ENCODE measurements at places on chromosomes 7 and 10.
A peak's percentile ranks its signal among the peaks of the same experiment; 100 is the strongest.

DNA sequence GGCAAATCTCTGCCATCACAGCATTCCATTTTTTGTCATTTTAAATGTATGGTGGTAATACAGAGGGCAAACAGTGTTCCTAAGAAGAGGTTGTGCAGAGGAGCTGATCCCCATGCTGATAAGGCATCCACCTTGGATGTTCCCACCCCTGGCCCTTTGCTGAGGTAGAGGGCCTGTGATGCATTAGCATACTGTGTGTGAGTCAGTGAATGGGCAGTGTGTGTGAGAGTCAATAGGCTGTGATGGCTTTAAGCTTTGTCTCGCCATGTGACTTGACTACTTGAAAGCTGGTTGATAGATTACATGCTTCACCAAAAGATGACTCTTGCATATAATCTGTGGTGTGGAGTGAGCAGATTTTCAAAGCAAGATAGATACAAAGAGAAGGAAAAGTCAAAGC, 81.3 kb downstream of the INSYN2A start:
- H3K4me3 ChIP-seq: no peak overlapping the region
- no peak overlapping the region for H3K27ac ChIP-seq
- H3K27me3 ChIP-seq: no peaks in the 10 kb centered on the region
- H3K36me3 ChIP-seq: no peaks in the 10 kb centered on the region
- DNase-seq: no peak

GRCh38 chr10:129131457-129132132, 335.4 kb upstream of the MGMT start:
- DNase-seq: no peak
- no peaks in the 10 kb centered on the region for H3K27me3 ChIP-seq
- H3K4me1 ChIP-seq: no peaks in the 10 kb centered on the region
- no peak overlapping the region for H3K4me3 ChIP-seq
- H3K36me3 ChIP-seq: no peaks in the 10 kb centered on the region

DNA sequence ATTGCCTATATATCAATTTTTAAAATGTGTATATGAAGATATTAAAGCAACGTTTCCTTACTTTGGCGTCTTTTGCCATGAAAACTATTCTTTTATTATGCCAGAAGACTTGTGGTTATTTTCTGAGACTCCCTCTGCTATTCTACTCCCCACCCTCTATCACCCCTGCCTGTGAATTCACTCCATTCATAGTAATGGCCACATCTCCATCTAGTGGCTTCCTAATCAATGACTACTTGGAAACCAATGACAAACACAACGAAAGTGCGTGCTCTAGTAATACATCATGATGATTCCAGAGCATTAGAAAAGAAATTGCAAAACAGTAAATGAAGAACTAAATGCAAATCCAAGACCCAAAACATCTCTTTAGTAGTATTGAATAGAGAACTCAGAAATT, 186.7 kb upstream of the HGF start:
- peak; percentile 75 for DNase-seq
- H3K27me3 ChIP-seq: no peaks in the 10 kb centered on the region
- H3K4me3 ChIP-seq: no peak overlapping the region
- no peaks in the 10 kb centered on the region for H3K4me1 ChIP-seq
- no peak overlapping the region for H3K27ac ChIP-seq

DNA sequence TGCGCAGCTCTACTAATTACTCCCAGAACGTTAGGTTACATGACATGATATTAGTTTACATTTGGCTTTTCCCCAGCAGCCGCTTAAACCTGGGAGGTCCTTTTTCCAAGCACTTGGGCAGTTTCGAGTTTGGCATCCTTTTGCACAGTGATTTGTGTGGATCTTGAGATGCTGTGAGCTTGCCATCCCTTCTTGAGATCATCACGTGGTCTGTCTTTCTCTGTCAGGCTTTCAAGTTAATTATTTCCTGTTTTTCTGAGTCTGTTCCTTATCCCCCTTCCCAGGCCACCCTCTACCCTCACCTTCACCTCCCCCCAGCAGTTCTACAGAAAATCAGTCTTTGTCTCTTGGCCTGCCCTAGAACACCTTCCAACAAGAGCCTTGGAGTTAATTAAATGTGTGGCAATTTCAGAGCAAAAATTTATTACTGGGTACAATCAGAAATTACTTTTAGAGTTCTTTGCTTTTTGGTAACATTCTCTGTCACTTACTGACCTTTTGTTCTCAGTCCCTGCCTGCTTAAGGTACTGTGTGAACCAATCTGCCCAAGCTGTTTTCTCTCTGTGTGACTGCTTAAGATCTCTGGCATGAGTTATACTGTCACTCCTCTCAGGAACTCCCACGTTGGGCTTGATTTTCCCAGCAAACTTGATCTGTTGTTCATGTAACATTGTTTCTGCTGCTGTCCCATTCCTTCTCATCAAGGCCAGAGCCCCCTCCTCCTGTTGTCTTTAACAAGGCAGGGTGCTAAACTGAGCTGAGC, 3.1 kb upstream of the SLF2 start:
- no peak overlapping the region for H3K4me3 ChIP-seq
- no peaks in the 10 kb centered on the region for H3K27me3 ChIP-seq
- no peak overlapping the region for H3K27ac ChIP-seq

GRCh38 chr7:141575654-141576448, 24.6 kb downstream of the AGK start:
- H3K4me3 ChIP-seq: no peak overlapping the region
- H3K27me3 ChIP-seq: no peaks in the 10 kb centered on the region
- H3K36me3 ChIP-seq: no peaks in the 10 kb centered on the region

DNA sequence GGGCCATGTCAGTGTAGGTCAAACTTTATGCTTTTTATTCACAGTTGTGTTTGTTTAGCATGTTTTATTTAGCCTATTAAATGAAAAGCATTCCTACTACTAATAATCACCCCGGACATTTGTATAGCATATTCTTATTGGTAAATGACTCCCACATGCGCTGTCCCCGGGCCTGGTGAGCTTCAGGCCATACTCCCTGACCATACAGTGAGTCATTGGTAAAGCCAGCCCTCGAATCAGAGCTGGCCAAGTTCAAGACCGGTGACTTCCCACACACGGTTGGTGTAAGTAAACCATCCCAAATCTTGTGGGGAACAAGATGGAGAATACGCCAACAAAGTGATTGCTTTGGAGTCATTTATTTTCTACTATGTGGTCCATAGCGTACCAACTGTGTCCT, 238.7 kb upstream of the TCF7L2 start:
- DNase-seq: no peak
- H3K36me3 ChIP-seq: no peaks in the 10 kb centered on the region
- H3K27ac ChIP-seq: no peak overlapping the region
- H3K27me3 ChIP-seq: no peaks in the 10 kb centered on the region
- H3K4me3 ChIP-seq: no peak overlapping the region

DNA sequence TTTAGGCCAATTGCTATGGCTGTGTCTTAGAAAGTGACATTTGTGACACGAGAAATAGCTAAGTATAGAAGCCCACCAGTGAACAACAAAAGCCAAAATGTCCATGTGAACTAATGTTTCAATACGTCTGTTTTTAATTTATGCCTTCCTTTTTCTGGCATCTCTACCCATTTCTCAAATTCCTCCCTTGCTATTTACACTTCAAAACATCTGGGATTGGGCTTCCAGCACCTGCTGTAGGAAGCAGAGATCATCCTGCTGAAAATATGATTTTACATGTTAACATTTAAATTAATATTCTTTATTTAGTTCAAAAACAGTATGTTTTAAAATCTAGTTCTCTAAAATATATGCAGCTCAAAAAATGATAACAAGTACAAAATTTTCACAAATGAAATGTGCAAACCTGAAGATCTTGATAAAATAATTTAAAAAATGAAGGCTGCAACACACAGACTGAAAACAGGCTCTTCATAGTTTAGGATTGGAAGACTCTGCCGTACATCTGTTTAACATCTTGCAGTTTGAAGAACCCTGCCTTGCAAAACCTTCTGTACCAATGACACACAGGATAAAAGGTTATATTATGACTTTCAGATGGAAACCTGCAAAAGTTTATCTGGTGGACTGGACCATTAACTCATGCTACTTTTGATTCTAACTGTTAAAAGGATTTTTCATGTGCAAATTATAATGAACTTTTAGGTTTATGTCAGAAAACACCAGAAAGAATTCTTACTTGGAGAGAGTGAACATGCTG, 408.4 kb downstream of the SUGCT start:
- H3K4me1 ChIP-seq: no peaks in the 10 kb centered on the region
- H3K27me3 ChIP-seq: no peaks in the 10 kb centered on the region
- no peak overlapping the region for H3K27ac ChIP-seq
- DNase-seq: no peak
- no peak overlapping the region for H3K4me3 ChIP-seq
- no peaks in the 10 kb centered on the region for H3K36me3 ChIP-seq

GRCh38 chr7:95980706-95981105, 208.4 kb downstream of the DYNC1I1 start:
- no peak overlapping the region for H3K27ac ChIP-seq
- H3K27me3 ChIP-seq: no peaks in the 10 kb centered on the region
- no peaks in the 10 kb centered on the region for H3K36me3 ChIP-seq
- DNase-seq: no peak
- no peak overlapping the region for H3K4me3 ChIP-seq

- no peak for DNase-seq
- H3K4me3 ChIP-seq: no peak overlapping the region
- no peak overlapping the region for H3K27ac ChIP-seq
- H3K27me3 ChIP-seq: no peaks in the 10 kb centered on the region
- peaks cover 6% of the 10 kb centered on the region for H3K4me1 ChIP-seq
Observed at GRCh38 chr7:112892263-112892662, 102.1 kb upstream of the TMEM168 start.

DNA sequence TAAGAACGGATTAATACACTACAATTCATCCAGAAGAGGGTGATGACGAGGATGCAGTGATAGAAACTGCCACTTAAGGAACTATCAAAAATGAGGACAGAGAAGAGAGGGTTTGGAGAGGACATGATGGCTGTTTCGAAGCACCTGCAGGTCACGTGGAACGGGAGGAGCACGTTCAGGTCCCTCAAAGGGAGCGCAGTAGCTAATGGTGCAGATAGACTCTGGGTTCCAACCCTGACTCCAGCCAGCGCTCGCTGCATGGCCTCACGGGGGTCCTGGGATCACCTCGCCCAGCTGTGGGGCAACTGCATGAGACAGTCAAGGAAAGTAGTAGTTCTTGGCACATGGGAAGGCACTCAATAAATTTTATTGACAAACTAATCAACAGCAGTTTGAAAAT, 208.6 kb upstream of the RNF32 start:
- H3K36me3 ChIP-seq: no peaks in the 10 kb centered on the region
- no peaks in the 10 kb centered on the region for H3K27me3 ChIP-seq
- no peaks in the 10 kb centered on the region for H3K4me1 ChIP-seq
- no peak for DNase-seq

GRCh38 chr7:155521743-155522398, 24.5 kb downstream of the CNPY1 start:
- H3K36me3 ChIP-seq: no peaks in the 10 kb centered on the region
- H3K27me3 ChIP-seq: peaks cover 100% of the 10 kb centered on the region
- no peak for DNase-seq
- no peak overlapping the region for H3K4me3 ChIP-seq

DNA sequence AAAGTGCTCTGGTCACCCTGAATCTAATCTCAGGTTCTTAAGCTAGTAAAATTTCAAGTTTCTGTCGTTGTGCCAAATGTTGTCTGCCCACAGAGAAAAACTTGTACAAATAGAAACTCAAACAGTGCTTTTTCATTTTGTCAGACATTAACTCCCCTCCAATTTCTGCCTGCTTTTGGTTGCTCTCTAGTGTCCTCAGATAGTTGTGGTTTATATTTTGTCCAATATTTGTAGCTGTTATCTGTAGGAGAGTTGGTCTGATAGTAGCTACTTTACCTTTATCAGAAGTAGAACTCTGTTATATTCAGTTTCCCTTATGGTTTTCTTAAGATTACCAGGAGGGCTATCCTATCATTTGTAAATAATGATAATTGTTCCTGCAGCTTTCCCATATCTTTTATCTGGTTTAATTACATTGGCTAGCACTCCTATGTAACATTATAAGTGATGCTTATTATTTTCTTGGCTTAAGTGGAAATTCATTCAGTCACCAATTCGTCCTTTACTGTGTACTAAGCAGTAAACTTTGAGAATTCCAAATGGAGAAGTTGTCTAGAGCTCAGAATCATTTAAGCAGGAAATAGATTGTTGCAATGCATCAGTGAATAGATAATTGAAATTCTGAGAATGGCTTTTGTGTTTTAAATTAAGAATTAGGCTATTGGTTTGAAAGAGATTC, 91.0 kb downstream of the ANKIB1 start:
- no peaks in the 10 kb centered on the region for H3K27me3 ChIP-seq
- H3K36me3 ChIP-seq: peaks cover 11% of the 10 kb centered on the region

GRCh38 chr10:3783316-3783681, 1.7 kb downstream of the KLF6 start:
- no peaks in the 10 kb centered on the region for H3K36me3 ChIP-seq
- DNase-seq: peak; percentile 73
- H3K4me3 ChIP-seq: peak overlapping the region; percentile 84
- peak overlapping the region; percentile 78 for H3K27ac ChIP-seq

DNA sequence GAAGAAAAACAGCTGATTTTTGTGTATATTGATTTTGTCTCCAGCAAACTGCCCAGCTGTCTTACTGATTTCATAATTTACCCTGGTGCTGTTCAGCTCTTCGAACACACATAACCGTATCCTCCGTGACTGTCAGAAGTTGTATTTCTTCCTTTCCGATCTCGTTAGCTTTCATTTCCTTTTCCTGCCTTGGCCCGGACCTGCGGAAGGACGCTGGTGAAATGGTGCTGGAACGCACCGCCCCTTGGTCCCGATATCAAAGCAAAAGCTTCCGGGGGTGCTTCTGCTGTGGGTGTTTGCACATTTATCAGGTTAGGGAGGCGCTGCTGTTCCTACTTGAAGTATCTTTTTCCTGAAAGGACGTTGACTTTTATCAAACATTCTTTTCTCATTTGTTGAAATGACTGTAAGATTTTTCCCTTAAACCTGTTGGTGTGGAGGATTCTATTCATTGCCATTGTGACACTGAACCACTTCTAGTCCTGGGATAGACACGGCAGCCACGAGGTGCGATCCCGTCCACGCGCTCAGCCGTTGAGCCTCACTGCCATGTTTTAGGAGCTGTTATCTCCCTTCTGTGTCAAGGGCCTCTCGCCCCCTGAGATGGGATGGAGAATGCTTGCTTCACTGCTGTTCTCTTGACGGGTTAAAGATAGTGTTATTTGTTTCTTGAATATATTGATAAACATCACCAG, 72.6 kb downstream of the FOXL3 start:
- H3K36me3 ChIP-seq: no peaks in the 10 kb centered on the region
- no peak for DNase-seq
- H3K4me1 ChIP-seq: peaks cover 3% of the 10 kb centered on the region
- peaks cover 58% of the 10 kb centered on the region for H3K27me3 ChIP-seq

GRCh38 chr10:97300980-97301379, 8.5 kb upstream of the ARHGAP19 start:
- no peaks in the 10 kb centered on the region for H3K36me3 ChIP-seq
- DNase-seq: no peak
- no peaks in the 10 kb centered on the region for H3K4me1 ChIP-seq

DNA sequence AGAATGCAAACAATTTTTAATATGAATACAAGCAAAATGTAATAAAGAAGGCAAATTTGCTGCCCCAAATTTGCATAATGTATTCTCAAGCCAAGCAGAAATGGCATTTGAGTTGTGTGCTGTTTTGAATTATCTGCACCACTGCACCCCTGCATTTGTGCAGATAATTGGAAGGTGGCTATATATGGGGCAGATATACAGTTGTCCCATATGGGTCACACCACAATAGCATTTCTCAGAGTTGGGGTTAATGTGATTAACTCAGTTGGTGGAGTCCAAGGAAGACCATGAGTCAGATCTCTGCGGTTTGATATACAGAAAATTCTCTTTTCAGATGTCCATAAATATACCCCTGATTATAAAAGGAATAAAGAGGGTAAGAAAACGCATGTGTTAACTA, 68.9 kb upstream of the EXOC4 start:
- no peak for DNase-seq
- H3K27me3 ChIP-seq: no peaks in the 10 kb centered on the region
- H3K27ac ChIP-seq: no peak overlapping the region
- H3K4me3 ChIP-seq: no peak overlapping the region
- H3K4me1 ChIP-seq: no peaks in the 10 kb centered on the region
- H3K36me3 ChIP-seq: no peaks in the 10 kb centered on the region
